Glutamatergic neuron (in vitro differentiated cells): ENCODE measurements at places on chromosomes 12 and 14.

GRCh38 chr12:132834181-132834711, 5.6 kb upstream of the GOLGA3 start:
- DNase-seq, result no peak

DNA sequence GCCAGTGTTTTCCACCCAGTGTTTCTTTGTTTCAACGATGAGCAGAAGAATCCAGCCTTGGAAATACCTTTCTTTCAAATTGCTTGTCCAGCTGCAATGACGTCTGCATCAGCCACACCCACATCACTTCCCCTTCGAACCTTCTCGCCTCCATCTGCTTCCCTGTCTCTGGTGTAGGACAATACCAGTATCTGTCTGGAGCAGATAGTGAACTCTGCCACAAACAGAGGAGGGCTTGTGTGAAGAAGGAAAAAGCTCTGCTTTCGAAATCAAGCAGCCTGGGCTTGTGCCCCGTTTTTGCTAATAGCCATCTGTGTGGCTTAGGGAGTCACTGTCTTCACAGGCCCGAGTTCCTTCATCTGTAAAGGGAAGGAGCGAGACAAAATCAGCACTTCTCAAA, 415.4 kb downstream of the ZFP36L1 start:
- DNase-seq, result no peak

- DNase-seq, result no peak
Measured at GRCh38 chr14:74911704-74912103, 11.4 kb downstream of the RPS6KL1 start.

DNA sequence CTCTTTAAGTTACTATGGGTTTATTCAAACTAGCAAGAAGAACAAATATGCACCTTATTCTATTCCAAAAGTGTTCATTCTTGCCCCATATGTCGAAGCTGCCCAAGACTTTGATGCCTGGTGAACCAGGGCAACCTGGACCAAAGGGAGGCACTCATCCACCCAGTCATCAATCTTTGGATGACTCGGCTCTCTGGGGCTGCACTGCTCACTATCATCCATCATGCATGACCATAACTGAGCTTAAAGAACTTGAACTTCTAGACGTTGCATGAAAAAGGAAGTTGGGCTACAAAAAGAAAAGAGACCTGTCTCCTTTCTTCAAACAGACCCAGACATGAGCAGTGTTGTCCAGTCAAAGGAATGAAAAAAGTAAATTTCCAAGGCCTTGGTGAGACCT, 1.2 kb downstream of the KRT4 start:
- DNase-seq, result no peak

- no peak for DNase-seq
Measured at GRCh38 chr12:89817501-89818226, 109.0 kb upstream of the ATP2B1 start.

DNA sequence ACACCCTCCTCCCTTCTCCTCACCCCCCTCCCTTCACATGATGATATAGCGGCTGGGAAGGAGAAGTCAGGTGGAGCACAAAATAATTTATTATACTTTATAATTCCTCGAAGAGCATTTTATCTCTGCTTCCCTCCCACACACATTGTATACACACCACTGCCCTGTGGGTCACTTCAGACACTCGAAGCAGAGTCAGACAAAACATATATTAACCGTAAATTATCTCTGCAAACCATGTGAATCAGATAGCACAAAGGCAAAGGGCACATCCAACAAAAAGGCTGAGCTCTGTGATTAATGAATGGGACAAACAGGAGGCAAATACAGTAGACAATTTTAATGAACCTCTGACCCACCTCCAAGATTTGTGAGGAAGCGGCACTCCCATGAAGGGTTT, 450.7 kb downstream of the GALC start:
- DNase-seq, result no peak

DNA sequence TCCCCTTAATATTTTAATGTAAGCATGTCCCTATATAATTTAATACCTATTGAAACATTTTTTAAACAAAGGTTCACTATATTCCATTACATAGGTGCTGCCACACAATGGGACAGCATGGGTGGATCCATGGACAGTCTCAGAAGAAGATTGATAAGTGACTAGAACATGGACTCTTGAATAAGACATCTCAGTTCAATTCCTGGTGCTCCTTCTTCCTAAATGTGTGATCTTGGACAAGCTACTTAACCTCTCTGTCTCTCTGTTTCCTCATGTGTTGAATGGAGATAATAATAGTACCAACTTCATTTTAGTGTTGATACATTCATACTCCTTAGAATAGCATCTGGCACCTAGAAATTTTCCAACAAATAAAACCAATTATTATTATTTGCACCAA, 1.1 kb upstream of the ART4 start:
- DNase-seq, result no peak

DNA sequence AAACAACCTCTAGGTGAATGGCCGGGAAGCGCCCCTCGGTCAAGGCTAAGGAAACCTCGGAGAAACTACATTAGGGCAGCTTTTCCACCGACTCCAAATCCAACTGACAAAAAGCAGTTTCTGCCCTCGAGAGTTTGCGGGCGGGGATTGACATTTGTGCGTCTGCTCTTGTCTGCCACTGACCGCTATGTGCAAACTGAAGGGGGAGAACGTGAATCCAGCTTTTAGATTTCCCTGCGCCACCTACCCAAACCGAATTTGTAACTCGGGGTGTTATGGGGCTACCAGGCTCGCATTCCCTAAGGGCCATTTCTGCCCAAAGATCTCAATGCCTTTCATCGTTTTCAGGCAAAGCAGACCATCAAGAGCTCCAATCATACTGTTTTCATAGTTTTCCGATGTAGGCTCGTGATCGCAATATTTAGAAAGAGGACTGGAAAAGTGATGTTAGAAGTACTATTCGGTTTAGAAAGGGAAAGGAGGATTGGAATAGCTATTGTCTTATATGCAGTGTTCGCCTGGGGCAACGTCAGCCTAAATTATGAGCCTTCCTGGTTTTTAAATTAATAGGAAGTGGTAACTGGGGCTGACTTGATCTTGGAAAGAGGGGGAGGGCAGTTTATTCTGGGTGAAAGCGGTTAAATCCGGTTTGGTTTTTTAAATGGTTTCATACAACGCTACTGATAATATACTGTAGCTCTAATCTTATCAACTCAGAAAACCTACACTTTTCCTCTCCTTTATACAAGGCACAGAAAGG, 45.4 kb downstream of the BCAT1 start:
- DNase-seq, result no peak

GRCh38 chr12:130965668-130966067, 12.0 kb downstream of the ADGRD1 start:
- no peak for DNase-seq

GRCh38 chr14:79570648-79571047, 640.7 kb downstream of the DIO2 start:
- DNase-seq, result no peak

GRCh38 chr14:51867741-51868140, 7.3 kb downstream of the GNG2 start:
- DNase-seq, result no peak

GRCh38 chr12:29781705-29782266, 2.0 kb downstream of the TMTC1 start:
- no peak for DNase-seq

GRCh38 chr14:49314737-49315136, 271.4 kb downstream of the RPS29 start:
- no peak for DNase-seq

DNA sequence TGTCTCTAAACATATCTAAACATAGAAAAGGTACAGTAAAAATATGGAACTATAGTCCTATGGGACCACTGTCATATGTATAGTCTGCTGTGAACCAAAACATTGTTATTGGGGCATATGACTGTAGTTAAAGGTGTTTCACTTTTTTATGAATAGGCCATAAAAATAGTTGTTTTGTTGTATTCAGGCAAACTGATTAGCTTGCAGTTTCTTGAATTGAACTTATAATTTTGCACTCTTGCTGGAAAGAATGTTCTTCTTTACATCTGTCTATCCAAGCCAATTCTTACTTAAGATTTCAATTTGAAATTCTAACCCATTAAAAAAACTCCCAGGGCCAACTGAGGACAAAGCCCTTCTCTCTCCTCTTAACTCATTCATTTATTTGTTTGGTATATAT, 234.1 kb downstream of the NOVA1 start:
- DNase-seq, result no peak

- DNase-seq, result no peak
Measured at GRCh38 chr14:50875359-50876070, 3.7 kb downstream of the ABHD12B start.

DNA sequence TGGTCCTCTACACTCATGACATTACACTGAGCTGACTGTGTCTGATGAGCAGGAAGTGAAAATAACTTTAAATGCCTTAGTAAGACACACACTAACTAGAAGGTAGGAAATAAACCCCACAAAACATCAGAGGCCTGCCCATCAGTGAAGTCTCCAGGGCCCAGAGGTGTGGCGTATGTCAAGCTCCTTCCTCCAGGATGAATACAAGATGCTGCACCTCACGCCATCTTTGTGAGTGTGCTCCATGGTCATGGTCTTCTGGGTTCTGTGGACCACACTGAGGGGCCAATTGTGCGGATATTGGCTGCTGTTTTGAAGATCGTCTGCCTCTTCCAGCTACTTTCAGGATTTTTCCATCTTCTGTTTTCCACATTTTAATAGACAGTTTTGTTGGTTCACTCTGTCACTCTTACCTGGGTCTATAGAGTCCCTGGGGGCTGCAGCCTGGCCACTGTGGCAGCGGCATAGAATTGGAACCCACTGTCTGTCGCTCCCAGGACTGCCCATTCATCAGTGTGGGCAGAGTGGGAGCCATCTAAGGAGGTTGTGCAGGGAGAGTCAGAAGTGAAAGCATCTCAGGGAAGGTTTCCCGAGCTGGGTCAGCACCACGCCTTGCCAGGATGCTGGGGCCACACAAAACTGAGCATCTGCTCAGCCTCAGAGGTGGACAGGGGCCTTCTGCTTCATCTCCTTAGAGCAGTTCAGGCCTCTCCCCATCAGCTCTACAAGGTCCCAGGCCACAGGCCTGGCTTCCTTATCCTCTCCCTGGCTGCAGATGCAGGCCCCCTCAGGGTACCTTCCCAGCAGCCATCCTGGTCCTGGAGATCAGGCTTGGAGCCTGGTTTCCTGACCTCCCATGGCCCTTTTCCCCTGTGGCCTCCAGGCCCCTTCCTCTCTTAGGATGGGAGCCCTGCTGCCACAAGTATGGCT, 57.5 kb upstream of the C14orf180 start:
- DNase-seq, result no peak

DNA sequence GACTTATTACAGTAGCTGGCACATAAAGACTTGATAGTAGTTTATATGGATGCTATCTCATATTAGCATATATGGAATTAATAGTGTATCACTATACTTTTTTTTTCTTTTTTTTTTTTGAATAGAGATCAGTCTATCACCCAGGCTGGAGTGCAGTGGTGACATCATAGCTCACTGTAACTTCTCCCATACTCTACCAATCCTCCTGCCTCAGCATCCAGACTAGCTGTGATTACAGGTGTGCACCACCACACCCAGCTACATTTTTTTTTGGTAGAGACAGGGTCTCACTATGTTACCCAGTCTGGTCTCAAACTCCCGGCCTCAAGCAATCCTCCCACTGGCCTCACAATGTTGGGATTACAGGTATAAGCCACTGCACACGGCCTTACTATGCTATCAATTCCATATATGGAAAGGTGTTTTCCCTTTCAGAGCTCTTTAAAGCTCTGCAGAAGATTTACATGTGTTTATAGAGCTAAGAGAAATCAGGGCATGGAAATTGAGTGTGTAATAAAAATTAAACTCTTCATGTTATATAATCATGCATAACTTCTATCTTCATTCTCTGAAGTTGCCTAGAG, 1.8 kb upstream of the TBK1 start:
- no peak for DNase-seq

- DNase-seq, result no peak
Measured at GRCh38 chr12:101539148-101539547, 55.6 kb upstream of the MYBPC1 start.

DNA sequence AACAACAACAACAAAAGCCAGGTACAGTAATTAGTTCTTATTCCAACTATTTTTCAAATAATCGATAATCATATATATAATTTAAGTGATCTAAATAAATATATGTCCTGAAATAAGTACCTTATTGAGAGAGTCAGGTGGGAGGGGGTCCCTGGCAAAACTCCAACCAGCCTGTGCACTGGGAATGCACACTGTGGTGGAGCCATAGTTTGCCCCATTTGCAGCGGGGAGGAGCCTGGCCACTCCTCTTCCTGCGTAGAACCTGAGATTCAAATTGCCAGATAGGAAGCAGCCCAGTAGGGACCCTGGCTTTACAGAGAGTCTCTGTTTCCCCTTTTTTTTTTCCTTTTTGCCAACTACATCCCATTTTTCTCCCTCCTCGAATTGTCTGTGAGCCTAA, 26.4 kb downstream of the CPNE8 start:
- DNase-seq, result no peak

DNA sequence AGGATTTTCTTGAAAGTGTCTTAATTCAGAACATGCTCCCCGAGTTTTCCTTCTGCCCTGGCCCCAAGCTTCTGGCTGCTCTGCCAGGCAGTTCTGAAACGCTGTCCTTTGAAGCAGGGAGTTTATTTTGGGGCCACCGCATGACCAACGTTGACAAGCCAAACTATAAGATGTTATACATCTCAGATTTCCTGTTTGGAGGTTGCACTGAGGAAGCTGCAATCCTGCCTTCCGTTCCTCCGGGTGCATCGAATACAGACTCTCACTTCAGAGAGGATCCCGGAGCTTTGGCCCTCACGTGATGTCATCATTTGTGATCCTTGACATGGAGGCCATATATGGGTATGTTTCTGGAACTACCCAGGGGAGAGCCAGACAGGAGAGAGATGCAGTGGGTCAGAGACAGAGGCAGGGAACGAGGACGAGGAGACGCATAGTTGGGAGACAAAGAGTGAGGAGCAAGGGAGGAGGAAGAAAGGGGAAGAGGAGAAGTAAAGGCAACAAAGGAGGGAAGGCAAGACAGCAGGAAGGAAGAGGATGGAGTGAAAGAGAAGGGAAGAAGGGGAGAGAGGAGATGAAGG, at the start of gene ASB2:
Gene ASB2 (minus strand): TSS at position 94 of the 581 bp plus-strand sequence. CDS start 12,031 bp downstream, outside the sequence.
- DNase-seq, result no peak

- no peak for DNase-seq
Measured at GRCh38 chr12:82527165-82527780, 159.4 kb upstream of the TMTC2 start.

GRCh38 chr14:25394356-25394755, 344.4 kb upstream of the STXBP6 start:
- DNase-seq, result no peak

DNA sequence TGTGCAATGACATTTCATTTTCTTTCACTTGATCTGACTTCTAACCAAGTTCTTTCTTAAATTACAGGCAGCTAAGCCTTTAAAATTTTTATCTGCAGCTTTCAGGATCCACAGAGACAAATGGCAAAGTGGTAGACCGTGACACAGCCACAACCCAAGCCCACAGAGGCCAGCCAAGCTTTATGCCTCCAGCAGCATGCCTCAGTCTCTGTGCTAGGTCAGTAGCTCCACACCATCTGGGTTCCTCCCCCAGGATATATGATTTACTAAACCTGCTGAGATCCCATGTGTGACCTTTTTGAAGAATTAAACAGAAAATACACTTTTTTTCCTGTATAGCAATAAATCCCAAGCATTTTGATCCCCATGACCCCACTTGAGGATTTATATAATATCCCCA, 290.4 kb upstream of the CAND1 start:
- no peak for DNase-seq
